ENCODE measurements at places on chromosomes 2 and 18.

DNA sequence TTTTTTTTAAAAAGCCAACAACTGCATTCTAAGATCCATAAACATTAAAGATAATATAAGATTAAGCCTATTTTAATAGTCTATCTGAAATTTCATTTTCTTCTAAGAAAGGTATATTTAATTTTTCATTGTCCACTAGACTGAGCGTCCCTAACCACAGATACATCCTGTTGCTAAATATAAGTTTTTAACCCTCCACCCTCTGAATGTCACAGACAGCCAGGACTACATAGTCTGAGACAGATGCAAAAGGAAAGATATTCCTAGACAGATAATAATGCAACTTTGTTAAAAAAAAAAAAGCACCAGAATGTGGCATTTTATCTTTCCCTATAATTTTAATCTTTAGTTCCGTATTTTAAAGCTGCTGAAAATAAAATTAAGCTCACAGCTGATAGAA is 114.6 kb downstream of the ZEB2 start:
- DNase-seq: no peak

- peak; percentile 33 for DNase-seq
Observed at GRCh38 chr2:84894758-84895520, 10.5 kb upstream of the TMSB10 start.

DNA sequence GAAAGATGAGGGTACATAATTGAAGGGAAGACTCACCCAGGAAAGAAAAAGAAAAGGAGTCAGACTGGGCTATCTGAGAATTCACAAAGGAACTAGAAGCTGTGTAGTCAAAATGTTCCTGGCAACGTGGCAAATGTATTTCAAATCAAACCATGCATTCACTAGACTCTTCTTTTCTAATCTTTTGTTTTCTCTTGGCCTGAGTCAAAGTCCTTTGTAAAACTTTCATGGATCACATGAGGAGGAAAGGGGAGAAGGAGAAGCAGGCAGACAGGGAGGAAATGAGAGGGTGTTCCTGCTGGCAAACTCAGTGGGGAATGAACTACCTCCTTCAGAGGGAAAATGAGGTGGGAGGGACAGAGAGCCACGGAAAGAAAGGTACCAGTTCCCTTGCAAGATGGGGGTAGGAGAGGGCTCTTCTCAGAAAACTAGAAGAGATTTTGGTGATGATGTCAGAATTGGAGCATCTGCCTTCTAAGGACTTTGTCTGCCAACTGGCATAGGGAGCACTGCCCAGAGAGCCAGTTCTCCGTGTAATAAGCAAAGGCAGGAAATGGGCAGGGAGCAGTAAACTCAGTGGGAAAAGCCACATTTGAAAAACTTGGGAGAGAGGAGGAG is 51.4 kb downstream of the SLC8A1 start:
- DNase-seq: peak; percentile 57

DNA sequence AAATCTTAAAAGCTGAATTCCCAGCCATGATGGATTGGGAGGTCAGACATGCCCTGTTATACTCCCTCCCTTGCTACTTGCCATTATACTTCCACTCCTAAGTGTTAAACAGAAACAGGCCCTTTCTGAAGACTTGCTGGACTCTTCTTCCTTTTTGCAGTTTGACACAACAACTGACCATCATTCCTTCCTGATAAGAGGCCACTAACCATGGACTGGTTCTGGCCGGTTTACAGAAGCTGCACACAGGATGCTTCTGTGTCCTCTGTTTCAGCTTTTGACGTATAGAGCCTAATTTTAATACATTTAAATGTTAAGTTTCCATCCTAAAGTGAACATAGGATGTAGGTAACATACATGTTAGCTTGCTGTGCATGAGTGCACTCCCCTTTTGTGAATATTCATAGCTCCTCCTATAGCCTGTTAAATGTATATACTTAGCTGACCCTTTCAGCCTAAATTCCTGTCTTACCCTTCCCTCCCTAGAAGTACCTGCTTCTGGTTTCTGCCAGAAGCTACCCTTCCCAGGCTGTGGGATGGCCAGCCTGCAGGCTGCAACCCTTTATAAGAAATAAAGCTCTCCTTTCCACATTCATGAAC is 13.2 kb downstream of the FBXO48 start:
- DNase-seq: no peak

- peak; percentile 88 for DNase-seq
Observed at GRCh38 chr2:169095621-169096105, 26.3 kb downstream of the DHRS9 start.

- DNase-seq: no peak
Observed at GRCh38 chr2:83224591-83225200, 1234.4 kb downstream of the SUCLG1 start.

DNA sequence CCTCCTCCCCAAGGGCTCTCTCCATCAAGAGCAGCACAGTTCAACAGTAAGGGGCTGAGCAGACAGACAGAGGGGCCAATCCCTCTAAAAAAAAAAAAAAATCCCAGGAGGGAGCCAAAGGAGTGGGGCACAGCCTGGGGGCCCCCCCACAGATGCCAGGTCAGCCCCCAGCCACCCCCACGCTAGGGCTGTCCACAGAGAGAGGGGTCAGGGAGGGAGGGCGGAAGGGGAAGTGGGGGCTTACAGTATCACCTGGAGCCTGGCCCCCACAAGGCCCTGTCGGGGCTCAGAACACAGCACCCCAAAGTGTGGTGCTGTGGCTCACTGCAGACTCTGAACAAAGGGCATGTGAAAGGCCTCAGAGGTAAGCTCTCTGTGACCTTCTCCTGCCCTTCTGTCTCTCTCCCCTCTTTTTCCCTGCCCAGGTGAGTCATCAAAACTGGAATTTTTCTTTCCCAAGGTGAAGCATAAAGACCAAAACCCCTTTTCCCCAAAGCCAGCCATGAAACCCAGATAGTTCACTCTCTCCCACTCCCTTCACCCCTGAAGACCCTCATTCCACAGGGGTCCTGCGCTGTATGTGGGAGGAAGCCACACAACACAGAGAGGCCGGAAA is 13.9 kb downstream of the BIN1 start:
- no peak for DNase-seq

DNA sequence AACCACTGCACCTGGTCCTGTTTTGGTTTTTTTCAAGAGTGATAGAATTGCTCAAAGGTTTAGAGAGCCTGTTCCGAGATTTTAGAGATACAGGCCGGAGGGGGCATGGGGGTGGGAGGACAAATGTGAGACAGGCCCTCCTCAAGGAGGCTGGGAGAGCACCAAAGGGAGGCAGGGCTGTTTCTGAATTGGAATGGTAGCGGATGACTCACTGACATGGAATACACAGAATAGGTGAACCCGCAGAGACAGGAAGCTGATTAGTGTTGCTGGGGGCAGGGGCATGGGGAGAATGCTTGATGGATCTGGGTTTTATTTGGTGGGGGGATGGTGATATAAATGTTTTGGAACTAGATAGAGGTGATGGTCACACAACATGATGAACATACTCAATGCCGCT is 111.0 kb upstream of the MGAT5 start:
- peak; percentile 85 for DNase-seq

DNA sequence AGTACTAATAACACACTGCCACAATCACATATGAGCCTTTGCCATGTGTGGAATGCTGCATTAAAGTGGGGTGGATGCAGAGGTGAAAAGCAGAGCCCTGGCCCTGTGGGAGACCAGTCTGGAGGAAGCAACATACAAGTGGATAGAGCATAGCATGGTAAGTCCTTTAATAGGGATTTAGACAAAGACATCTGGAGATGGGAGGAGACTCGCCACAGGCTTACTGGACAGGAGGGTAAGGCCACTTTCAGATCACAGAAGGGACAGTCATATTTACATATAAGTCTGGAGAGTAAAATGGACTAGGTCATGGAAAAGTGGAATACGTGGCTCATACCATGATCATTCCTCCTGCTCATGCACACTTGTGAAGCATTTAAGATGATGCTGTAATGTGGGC is 84.3 kb downstream of the PPP1R1C start:
- DNase-seq: no peak

- no peak for DNase-seq
Observed at GRCh38 chr2:41610501-41611190, 437.2 kb upstream of the PKDCC start.

GRCh38 chr2:219430633-219431615 is 3.7 kb upstream of the SPEG start:
- peak; percentile 38 for DNase-seq

DNA sequence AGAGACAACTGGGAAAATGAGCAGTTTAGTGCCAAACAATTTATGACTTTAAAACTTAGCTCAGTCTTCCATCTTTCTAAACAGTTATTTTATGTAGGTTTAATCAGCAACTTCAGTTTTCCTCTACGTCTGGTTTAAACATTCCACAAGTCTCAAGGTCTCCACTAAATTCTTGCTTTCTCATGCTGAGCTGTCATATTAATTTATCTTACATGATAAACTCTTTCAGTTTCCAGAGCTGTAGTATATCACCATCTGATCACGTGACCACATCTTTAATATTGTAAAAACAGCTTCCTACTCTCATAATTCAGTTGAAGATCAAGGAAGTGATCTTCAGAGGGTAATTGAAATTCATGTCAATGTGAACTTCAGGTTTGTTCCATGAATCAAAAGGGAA is 158.6 kb downstream of the ZNF804A start:
- DNase-seq: no peak

DNA sequence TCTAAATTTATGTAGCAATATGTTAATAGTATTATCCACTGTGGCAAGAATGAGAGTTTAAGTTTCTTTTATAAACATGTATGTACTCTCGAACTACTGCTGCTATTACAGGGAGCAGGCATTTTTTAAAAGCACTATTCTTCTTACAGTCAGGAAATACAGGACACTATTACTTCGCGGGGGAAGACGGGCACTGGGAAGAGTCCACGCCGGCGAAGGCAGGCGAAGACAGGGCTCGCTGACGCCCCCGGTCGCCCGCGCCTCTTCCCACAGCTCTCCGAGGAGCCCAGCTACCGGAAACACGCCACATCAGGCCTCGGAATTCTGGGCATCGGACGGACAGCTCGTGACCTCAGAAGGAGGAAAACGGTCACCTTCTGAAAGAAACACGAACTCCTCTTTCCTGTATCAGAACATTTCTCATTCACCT is 90.2 kb downstream of the FAM161A start:
- DNase-seq: peak; percentile 91

- DNase-seq: no peak
Observed at GRCh38 chr2:125581557-125581956, 1074.4 kb upstream of the GYPC start.

DNA sequence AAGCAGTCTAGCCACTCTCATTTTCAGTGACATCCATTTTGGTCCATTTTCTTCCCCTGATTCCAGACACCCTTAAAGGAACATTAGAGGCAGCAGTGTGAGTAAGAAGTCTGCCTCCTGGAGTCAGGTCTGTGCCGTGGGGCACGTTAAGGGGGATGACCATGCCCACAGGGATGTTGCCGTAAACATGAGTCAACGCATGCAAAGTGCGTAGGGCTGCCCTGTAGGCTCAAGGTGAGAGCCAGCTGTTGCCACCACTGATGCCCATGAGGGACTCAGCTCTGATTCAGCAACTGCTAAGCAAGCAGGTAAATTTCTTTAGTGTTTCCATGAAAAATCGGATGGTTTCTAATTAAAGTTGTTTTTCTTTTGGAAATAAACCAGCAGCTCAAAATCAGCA is 61.4 kb upstream of the TFCP2L1 start:
- peak; percentile 77 for DNase-seq

DNA sequence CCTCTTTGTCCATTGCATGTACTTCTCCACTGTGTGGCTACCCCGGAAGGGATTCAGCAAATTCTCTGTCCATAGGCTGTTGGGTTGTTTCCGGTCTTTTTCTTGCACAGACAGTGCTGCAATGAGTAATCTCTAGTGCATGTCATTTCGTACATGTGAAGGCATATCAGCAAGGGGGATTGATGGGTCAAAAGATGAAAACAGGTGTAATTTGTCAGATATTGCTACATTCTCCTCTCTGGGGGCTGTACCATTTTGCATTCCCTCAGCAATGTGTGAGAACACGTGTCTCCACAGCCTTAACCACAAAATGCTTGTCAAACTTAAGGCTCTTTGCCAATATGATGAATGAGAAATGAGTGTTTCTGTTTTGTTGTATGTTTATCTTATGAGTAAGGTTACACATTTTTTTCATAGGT is 60.5 kb downstream of the KLHL29 start:
- DNase-seq: peak; percentile 50

- no peak for DNase-seq
Observed at GRCh38 chr2:185161701-185162100, 563.4 kb downstream of the ZNF804A start.

DNA sequence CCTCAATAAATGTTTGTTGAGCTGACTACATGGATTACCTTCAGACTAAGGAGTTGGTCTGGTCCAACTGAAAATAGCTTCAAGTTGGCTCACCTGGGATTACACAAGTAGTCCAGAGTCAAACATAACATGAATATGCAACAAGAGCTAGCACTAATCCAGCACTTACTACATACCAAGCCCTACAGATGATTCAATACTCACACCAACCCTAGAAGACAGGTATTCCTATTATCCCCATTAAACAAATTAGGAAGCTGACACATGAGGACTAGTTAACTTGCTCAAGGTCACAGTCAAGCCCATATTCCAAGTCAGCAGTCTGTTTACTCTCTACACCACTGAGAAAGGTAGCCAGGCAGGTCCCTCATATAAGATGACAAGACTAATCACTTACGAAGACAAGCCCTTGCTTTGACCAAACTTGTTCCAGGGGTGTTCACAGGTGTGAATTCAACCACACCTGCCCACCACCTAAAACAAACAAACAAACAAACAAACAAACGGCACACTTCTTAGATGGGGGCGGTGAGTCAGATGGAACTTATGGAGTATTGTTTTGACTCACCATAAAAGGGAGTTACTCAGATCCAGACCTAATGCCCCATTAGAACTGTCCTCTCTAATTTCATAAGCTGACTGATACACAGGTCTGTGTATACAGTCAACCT is 29.1 kb downstream of the TMEM131 start:
- DNase-seq: peak; percentile 17
